CD4-positive, alpha-beta T cell treated with Interleukin-12 subunit alpha and Interleukin-12 subunit beta, for 1 hour (primary cell): ENCODE measurements at places on chromosomes 1 and 21.
A peak's percentile ranks its signal among the peaks of the same experiment; 100 is the strongest.

- no peak for DNase-seq
Observed at GRCh38 chr1:19786988-19787423, 12.7 kb downstream of the TMCO4 start.

DNA sequence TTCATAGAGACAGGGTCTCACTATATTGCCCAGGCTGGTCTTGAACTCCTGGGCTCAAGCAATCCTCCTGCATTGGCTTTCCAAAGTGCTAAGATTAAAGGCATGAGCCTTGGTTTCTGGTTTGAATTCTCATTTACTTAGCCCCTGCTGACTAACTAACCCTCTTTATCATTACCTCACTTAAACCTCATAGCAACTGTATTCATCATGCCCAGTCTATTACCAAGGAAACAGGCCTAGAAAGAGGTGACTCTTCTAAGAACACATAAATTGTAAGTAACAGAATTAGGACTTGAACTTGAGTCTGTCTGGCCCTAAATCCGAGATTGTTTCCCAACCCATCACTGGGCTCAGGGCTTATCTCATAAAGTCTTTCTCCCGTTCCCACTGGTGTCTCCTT is 44.2 kb downstream of the TMEM53 start:
- no peak for DNase-seq

- no peak for DNase-seq
Observed at GRCh38 chr1:225980005-225980836, 18.9 kb downstream of the SDE2 start.

DNA sequence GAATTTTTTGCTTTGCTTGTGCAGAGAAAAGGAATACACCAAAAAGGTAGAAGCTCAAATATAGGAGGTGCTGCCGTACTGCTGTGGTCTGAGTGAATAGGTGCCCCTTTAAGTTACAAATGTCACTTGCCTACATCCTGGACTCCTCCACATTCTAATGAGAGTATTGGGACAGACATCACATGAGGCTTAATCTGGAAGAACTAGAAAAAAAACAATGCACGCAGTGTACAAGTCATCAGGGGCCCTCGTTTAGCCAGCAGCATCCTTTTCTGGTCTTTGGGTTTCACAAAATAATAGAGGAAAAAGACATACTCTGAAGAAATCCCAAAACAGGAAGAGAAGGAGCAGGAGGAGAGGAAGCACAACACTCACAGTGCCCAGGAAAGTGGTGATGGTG is 89.3 kb downstream of the SLC44A5 start:
- DNase-seq: no peak

- DNase-seq: peak; percentile 90
Observed at GRCh38 chr1:84944767-84945486, 51.9 kb upstream of the LPAR3 start.

- DNase-seq: peak; percentile 80
Observed at GRCh38 chr1:211323156-211324063, 3.2 kb upstream of the TRAF5 start.
